ENCODE measurements at places on chromosomes 4 and X.

- DNase-seq = no peak
Measured at GRCh38 chrX:21960569-21961541, 20.3 kb downstream of the SMS start.

- DNase-seq = no peak
Measured at GRCh38 chrX:124407226-124407625, 60.9 kb downstream of the SH2D1A start.

GRCh38 chr4:141177171-141177570 lies 43.5 kb upstream of the ZNF330 start:
- DNase-seq = no peak

- DNase-seq = no peak
Measured at GRCh38 chr4:153750197-153750817, 9.5 kb downstream of the RNF175 start.

DNA sequence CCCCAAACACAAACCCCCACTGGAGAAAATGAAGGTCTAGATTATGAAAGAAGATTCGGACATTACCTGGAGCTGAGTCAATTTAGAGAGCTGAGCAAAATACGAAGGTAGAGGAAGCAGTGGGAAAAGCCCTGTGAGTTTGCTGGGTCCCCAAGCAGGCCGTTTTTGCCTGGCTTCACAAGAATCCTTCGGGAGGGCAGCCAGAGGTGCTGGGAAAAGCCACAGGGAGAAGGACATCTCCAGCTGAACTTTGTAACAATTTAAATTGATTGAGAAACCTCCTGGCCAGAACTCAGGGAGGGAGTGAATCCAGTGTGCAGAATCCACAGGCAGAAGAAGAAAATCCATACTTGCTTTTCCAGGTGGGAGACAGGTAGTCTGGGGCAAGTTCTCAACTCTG lies 319.1 kb upstream of the CT83 start:
- no peak for DNase-seq

- DNase-seq = no peak
Measured at GRCh38 chrX:115183980-115184379, 5.2 kb upstream of the RBMXL3 start.

DNA sequence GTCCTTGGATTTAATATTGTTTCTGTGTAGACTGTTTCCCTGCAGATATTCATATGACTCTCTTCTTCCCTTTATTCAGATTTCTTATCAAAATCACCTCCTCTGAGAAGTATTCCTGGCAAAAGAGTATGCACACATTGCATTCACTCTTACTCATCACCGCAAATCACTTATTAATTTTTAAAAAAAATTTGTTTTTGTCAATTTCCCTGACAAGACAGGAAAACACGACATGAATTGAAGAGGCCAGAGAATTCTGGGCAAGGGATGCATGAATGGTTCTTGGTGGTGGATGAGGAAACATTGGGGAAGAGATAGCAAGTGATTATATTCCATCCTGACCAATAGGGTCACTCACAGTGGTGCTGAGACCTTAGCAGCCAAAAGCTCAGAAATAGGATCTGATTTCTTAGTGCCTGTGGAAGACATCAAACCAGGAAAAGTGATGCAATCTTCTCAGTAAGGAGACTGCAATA lies 522.5 kb upstream of the AGA start:
- no peak for DNase-seq

DNA sequence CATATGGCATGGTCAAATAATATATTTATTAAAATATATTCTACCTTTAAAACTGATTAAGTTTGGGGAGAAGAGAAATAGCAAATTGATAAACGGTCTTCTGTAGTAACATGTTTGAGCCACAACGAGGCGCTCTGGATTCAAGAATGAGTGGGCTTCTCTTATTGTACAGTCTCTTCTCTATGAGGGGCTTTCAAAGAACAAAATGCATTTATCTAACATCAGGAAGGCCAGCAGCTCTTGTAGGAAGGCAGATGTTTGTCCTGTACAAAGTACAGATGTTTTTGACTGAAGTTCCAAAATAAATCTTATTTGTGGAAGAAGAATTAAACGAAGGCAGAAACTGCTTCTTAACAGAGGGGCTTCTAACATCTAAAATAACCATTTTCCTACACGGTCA lies 153.6 kb downstream of the RASL11B start:
- DNase-seq = no peak

DNA sequence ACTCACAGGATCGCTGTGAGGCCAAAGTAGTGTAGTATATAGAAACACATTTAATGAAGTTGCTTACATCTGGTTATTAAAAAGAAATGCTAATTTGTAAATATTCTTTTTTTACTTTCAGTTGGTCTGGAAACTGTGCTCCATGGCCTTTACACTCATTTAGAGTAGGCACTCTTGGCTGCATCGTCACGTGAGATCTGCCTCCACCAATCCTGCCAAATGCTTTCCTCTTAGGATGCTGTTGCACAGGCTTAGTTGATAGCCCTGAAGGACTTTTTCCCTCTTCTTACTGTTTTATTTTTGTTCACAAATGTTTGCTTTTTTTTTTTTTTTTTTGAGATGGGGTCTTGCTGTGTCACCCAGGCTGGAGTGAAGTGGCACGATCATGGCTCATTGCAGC lies 6.3 kb downstream of the CPE start:
- no peak for DNase-seq

DNA sequence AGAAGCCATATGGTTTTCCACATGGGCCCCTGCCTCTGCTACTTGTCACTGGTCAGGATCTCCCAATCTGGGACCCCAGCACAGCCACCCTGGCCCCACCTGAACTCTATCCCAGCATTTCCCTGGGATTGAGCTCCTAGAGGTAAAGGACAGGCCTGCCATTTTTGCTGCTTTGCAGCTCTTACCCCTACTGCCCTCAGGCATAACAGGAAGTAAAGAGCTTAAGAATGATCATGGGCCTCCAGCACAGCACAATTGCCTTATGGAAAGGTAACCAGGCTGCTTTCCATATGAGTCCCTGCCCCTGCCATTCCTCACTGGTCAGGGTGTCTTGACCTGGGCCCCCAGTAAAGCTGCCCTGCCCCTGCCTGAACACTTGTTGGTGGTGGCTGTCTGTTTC lies 254.9 kb upstream of the ZCCHC13 start:
- no peak for DNase-seq

Measured in T-helper 1 cell (primary cell).